Activated gamma-delta T cell treated with Interleukin-2 at 50 U/mL for 16 hours (primary cell): ENCODE measurements at places on chromosomes 13 and 19.

- DNase-seq: no peak
Observed at GRCh38 chr13:31433746-31434145, 234.0 kb downstream of the B3GLCT start.

DNA sequence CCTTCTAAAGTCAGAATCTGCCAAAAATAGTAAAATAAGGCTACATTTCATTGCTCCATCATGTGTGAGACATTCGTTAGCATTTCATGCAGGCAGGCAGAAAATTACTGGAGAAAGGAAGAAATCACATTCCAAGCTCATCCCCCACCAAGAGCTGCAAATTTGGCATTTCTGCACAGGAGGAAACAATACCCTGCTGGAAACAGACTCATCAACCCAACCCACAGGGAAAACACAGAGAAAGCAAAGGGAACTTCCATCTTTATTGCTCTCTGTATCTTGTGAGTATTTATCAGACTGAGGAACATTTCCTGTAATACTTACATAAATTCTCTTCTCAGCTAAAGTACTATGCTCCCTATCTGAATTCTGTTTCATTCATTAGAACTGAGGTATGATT, 95.7 kb downstream of the KCTD12 start:
- no peak for DNase-seq

- DNase-seq: peak; percentile 68
Observed at GRCh38 chr19:50728084-50728737, 5.0 kb downstream of the CLEC11A start.

DNA sequence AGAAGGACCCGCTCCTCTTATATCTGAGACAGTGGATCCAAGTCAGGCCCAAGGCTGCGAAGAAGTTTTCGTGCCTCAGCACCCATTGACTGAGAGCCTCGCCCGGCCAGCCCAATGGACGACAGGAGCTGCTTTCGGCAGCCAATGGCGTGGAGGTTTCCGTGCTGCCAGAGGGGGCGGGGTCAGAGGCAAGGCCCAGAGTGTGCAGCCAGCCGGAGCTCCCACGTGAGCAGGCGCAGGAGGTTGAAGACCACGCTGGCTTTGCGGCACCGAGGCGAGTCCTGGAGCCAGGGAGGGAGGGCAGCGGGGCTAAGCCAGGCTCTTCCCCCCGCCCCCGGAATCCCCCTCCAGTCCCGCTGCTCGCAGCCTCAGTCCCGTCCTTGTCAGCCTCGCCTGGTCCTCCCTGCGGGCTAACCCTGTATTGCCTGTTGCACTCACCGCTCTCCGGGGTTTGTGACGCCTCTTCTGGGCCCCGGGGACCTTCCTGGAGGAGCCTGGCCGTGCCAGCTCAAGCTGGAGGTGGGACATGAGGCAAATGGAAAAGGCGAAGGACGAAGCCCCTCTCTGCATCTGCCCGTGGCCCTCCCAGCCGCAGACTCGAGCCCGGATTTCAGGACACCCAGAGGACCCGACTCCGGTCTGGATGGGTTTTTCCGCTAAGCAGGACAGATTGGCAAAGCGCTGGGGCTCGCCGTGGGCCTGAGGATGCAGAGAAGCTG, 1.5 kb downstream of the IFNL4 start:
- DNase-seq: no peak

DNA sequence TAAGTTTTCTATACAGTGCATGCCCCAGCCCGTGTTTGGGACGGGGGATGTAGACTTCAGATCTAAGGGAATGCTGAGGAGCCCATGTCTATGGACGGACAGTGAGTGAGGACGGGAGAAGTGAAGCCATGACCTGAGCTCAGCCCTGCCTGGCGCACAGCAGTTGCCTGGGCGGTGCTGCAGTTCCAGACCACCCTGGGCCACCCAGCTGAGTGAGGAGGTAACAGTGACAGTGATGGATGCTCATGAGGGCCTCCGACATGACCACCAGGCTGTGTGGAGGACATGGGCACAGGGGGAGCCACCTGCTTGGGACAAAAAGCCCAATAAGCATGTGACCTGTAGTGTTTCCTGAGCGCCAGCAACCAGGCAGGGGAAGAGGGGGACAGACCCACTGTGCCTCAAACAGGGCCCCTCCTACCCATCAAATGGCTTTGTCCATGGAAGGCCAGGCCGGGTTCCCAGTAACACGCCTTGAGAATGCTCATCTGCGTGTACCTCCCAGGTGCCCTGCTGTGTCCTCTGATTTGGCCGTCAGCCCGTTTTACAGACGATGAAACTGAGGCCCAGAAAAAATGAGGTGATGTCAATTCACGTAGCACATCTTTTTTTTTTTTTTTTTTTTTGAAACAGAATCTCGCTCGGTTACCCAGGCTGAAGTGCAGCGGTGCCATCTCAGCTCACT, 22.6 kb downstream of the NOSIP start:
- DNase-seq: no peak

DNA sequence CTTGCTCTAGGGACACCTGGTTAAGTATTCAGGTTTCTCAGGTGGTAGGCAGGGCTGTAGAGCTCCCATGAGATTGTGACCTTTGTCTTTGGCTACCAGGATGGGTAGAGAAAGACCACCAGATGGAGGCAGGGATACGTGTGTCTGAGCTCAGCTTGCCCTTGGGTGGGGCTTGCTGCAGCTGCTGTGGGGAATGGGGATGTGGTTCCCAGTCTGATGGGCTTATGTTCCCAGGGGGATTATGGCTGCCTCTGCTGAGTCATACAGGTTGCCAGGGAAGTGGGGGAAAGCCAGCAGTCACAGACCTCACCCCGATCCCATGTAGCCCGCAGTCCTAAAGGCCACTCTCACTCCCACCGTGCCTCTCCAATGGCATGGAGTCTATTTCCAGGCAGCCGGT, 659.9 kb upstream of the KLF12 start:
- no peak for DNase-seq

- peak; percentile 28 for DNase-seq
Observed at GRCh38 chr13:114049026-114049425, 75.2 kb upstream of the C13orf46 start.

- no peak for DNase-seq
Observed at GRCh38 chr19:51354742-51355148, 11.4 kb downstream of the ETFB start.

- no peak for DNase-seq
Observed at GRCh38 chr19:42697884-42698283, 42.4 kb downstream of the PSG3 start.

DNA sequence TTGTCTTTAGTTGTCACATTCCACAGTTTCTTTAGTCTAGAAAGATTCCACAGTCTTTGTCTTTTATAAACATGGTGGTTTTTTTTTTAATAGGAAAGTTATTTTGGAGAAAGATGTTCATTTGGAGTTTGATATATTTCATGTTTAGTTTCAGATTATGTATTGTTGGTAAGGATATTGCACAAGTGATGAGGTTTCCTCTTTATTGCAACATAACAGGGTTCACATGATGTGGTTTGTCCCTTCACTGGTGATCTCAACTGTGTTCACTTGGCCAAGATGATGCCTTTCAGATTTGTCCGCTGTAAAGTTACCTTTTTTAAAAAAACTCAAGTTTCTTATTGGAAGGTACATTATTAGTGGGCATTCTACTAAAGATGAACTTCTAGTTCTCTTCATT, 3.2 kb downstream of the ZNF230 start:
- DNase-seq: no peak

DNA sequence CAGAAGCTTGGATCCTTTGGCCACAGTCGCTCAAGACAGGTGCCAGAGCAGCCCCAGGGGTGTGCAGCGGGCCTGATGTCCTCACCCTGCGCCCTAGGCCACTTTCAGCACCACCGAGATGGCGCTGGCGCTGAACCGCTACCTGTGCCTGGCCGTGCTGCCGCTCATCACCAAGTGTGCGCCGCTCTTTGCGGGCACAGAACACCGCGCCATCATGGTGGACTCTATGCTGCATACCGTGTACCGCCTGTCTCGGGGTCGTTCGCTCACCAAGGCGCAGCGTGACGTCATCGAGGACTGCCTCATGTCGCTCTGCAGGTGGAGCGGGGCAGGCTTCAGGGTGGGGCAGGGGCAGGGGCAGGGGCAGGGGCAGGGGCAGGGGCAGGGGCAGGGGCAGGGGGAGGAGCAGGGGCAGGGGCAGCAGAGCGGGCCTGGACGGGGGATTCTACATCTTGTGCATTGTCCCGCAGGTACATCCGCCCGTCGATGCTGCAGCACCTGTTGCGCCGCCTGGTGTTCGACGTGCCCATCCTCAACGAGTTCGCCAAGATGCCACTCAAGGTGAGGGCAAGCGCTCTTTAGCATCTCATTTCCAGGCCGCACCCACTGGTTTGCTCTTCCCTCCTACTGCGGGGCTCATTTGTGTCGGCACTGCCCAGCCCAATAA, 69.1 kb downstream of the RYR1 start:
- no peak for DNase-seq

DNA sequence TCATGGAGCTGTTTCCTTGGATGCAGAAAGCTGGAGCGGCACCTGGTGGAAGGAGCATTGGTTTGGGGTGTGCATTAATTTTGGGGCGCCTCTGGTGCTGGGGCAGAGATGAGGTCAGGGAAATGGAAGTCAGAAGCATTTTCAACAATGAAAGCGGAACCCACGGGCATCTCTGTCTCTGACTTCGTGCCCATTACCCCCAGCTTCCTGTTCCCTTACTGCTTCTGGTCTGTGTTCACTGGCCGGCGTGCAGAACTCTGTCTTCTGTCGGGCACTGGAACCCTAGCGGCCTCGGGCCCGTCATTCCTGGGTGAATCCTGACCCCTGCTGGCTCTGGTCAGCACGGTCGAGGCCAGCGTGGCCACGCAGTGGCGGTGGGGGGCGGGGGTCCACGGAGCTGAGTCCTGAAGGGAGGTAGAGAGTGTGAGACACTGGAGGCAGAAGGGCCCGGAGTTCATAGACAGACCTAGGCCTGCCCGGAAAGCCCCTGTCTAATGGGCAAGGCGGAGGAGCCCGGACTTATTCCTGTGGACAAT, 7.9 kb upstream of the LINGO3 start:
- peak; percentile 38 for DNase-seq

- DNase-seq: no peak
Observed at GRCh38 chr19:28075229-28075628, 1137.7 kb downstream of the UQCRFS1 start.

DNA sequence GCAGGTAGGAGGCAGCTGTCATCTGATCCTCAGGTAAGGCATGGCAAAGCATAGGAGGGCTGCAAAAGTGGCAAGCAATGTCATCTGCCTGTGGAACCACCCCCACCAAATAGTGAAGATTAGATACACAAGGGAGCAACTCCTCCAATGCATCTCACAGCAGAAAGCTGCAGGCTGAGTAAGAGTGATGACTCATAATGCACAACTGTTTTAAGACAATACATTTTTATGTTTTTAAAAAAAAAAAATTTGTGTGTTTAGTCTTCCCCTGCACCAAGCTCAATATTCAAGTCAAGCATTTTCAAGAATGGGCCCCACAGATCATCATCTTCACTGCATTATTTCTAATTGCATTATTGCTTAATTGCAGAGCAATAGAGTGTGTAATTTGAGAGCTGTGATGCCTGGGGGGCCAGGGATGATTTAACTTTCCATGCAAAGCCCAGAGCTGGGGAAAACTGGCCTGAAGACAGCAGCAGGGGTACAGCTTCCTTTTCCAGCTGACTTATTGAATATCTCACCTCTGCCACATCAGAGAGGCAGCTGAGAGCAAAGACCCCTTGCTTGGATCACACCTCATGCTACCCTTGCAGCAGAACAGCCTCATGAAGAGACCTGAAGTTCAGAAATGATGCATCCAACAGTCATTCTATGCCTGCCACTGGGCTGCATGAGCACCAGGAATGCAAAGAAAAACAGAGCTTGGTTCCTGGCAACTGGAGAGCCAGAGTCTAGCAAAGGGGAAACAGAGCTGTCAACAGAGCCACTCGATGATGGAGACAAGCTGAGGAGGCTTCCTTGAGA, 22.7 kb upstream of the POP4 start:
- DNase-seq: no peak

GRCh38 chr19:10418235-10418484, 2.2 kb upstream of the PDE4A start:
- DNase-seq: no peak

DNA sequence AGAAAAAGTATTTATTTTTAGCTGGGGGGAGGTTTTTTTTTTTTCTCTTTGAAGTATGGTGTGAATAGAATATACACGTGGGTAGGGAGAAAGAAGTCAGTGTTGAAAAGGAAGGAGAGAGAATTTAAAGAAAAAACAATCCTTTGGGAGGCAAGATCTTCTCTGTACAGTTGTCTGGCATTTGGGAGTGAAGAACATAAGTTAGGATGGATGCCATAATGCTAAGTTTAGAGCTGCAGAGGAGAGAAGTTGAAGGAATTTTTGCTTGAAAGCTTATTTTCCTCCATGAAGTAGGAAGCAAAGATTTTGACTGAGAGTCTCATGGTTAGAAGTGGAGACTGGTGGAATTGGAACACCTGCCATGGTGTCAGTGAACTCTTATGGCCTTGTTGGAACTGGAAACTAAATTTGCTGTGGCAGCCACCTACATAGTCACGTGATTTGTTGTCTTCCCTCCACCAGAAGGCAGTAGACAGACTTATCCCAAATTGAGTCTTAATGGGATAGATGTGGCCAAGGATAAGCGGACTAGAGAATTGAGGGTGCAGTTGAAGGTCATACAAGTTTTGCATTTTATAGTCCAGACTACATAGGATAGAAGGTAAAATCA, 22.0 kb downstream of the NDFIP2 start:
- no peak for DNase-seq

GRCh38 chr19:4523306-4524110, 5.2 kb upstream of the PLIN4 start:
- DNase-seq: no peak

DNA sequence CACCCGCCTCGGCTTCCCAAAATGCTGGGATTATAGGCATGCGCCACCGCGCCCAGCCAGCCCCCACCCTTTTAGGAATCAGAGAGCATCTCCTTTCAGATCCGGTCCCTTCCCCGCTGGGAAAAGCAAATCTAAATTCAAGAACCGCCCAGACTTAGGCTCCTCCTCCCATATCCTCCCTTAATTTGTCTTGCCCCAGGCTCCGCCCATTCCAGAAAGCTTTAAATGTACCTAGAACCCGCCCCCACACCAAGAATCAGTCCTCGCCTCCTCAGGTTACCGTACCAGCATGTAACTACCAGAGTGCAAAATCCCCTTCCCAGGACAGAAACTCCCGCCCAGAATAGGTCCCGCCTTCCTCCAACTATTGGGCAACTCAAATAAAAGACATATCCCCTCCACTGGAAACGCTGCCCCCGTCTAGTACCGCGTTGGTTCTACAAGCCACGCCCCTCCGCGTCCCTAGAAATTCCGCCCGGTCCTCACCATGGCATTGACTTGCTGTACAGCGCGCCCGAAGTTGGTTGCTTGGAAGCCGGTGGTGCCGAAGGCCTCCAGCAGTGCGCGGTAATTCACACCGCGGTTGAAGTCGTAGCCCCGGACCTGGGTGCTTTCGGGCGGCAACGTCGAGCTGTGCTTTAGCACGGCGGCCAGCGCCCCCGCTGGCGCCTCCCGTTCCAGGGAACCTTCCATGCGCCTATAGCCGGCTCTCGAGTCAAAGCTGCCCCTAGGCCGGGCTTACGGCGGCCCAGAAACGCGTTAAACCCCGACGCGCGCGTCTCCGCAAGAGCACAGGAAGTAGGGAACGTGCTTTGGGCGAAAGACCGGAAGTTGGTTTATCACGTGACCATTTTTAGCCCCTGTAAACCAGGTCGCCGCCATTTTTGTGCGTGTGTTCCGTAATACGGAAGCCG, at the start of gene DHPS:
Gene DHPS (minus strand): TSS at position 807 of the 914 bp plus-strand sequence. CDS start 114 bp downstream, at position 693.
- peak; percentile 89 for DNase-seq

- no peak for DNase-seq
Observed at GRCh38 chr13:48818495-48819356, 157.0 kb upstream of the FNDC3A start.

GRCh38 chr13:27496536-27497273, 46.3 kb upstream of the MTIF3 start:
- DNase-seq: no peak

- DNase-seq: no peak
Observed at GRCh38 chr13:19567820-19568534, 6.6 kb upstream of the TPTE2 start.
